DMS79 (cell line): ENCODE measurements at places on chromosomes 2 and 18.

GRCh38 chr2:102932501-102932900, 170.7 kb downstream of the TMEM182 start:
- peak; percentile 79 for DNase-seq

DNA sequence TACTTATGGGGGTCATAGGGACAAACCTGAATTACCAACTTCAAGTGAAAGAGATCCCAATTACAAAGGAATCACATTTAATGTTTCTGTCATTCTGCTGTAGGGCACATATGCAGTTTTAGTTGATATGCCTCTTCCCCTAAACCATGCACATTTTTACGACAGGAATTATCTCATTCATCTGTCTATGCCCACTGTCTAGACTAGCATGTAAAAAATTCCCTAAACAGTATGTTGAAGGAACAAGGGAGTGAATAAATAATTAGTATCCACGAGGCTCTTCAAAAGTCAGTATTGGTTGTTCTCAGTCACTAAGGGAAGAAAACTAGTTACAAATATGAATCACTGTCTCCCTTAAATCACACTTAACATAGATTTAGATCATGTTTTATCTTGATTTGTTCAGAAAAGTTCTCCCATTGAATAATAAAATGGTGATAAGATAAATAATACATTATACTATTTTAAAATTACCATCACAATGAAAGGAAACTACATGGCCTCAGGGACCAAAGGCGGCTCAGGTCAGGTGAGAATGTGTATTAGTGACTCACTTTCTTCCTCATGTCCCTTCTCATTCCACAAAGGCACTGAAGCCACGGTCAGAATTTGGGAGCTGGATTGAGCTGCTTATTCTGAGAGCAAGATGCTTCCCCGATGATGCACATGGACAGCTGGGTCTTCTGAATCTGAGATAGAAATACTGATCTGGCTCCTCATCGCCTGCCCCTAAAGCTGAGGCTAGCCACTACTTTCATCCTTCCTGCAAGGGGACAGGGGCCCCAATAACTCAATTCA, 29.1 kb downstream of the DYM start:
- no peak for DNase-seq

- DNase-seq: no peak
These were observed 32.5 kb downstream of the DPP4 start for GRCh38 chr2:162041485-162041884.

GRCh38 chr18:40035966-40036365, 1919.1 kb upstream of the PIK3C3 start:
- DNase-seq: no peak

GRCh38 chr2:45067859-45068570, 58.8 kb upstream of the SIX2 start:
- no peak for DNase-seq

DNA sequence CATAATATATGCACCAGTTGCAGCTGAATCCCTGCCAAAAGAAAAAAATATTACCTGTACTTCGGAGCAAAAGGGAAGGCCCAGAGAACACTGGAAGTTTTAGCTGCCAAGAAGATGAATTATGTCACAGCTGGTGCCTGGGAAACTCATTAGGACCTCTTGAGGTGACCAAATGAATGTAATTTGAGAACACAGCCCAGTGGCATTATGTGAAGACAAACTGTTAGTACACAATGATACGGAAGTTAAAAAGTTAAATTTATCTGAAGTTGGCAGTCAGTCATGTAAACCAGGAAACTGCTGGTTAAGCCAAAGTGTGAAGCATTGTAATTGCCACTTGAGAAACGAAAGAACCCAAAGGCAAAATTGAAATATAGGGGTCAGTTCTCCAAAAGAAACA, 80.7 kb downstream of the EML4 start:
- peak; percentile 81 for DNase-seq

DNA sequence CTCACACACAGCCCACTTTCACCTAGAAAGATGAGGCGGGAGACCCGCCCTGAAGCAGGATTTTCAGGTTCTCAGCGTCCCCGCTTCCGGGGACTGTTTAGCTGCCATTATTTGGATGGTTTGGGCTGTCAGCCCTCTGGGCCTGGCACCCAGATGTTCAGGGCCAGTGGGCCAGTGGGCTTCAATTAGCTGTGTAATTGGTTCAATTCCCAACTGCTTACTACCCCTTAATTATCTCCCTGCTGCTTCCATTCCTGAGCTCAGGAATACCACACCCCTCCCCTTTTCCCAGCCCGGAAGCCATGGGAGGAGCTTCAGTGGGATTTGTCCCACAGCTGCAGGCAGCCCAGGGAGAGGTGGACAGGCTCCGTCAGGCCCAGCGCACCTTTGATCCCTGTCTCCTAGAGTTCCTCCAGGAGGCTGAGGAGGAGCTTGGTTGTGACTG, 114.1 kb upstream of the MYCN start:
- no peak for DNase-seq

DNA sequence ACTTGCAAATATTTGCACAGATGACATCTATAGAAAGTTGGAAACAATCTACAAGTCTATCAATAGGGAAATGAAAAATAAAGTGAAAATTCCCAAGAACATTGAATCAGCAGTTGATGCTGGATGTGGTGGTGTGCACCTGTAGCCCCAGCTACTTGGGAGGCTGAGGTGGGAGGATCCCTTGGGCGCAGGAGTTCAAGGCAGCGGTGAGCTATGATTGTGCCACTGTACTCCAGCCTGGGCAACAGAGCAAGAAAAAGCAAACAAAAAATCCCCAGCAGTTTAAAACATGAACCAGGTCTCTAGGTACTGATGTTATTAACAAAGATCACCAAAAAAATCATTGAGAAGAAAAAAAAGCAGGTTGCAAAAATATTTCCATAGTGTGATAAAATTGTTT, 15.4 kb upstream of the NDUFV2 start:
- DNase-seq: no peak

GRCh38 chr2:215775106-215775505, 238.2 kb downstream of the MREG start:
- no peak for DNase-seq

DNA sequence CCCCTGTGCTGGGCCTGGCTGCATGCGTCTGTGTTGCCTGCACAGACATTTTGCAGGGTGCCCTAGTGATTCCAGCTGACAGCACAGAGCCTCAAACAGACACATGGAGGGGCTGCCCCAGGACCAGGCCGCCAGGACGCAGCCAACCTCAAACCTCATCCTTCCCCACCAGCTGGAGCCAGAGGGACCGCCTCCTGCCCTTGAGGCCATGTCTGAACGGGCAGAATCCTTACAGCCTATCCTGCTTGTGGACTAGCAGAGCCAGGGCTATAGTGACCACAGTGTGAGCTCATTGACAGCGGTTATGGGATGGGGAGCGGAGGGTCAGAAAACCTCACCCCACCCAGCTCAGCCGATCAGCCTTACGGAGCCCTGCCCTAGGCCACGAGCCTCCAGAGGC, 22.4 kb downstream of the ODC1 start:
- no peak for DNase-seq

DNA sequence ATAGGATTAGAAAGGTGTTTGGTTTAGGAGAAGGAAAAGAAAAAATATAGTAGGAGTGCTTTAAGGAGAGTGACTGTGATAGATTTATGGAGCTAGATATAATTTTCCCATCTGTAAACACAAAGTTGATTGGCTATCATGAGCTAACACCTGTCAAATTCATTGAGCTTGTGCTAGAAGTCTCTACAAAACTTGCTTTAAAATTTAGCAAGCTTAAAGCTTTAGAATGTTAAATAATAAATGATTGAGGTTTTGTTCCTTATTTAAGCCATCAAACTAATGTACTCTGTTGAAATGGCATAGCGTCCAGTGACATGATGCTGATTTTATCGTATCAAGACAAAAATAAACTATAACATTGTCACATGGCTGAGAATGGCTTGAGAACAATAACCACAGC, 1497.4 kb upstream of the DDX18 start:
- DNase-seq: no peak

DNA sequence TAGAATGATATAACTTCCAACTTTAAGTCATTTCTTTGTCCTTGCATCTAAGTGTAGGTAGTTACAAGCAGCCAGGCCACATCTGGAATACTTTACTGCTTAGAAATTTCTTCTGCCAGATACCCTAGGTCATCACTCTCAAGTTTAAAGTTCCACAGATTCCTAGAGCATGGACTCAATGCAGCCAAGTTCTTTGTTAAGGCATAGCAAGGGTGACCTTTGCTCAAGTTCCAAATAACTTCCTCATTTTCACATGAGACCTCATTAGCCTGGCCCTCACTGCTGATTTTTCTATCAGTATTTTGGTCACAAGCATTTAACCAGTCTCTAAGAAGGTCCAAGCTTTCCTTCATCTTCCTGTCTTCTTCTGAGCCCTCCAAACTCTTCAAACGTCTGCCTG, 7.8 kb upstream of the UGT1A9 start:
- DNase-seq: no peak
